ENCODE measurements at places on chromosomes 16 and 17.

DNA sequence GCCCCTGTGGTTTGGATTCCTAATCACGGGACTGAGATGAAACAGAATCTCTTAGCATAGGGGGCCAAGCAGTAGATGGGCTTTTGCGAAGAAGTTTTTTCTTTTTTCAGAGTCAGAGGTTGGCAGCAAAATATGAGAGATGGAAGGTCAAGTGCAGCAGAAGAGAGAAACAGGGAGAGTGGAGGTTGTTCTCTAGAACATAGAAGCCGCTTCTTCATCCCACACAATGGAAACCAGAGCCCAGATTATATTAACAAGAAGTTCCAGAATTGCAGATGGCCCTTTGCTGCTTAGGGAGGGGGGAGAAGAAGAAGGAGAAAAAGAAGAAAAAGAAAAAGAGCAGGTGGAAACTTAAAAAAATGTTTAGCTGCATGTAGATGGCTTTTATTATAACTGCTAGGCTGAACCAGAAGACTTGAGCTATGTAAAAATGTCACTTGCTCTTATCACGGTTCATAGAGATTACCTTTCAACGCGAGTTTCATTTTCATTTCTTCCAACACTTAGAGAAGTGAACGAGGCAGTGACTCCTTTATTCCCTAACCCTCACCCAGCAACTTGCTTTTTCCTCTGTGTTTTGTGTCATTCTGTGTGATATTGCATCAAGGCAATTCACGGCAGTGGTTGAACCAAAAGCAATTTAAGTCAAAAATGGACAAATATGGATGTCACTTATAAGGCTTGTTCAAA lies 737.5 kb downstream of the WWOX start:
- no peak for DNase-seq

- DNase-seq: no peak
Measured at GRCh38 chr17:3533752-3534151, 23.9 kb downstream of the TRPV3 start.

- DNase-seq: no peak
Measured at GRCh38 chr17:48113201-48113676, 5.7 kb downstream of the SNX11 start.

DNA sequence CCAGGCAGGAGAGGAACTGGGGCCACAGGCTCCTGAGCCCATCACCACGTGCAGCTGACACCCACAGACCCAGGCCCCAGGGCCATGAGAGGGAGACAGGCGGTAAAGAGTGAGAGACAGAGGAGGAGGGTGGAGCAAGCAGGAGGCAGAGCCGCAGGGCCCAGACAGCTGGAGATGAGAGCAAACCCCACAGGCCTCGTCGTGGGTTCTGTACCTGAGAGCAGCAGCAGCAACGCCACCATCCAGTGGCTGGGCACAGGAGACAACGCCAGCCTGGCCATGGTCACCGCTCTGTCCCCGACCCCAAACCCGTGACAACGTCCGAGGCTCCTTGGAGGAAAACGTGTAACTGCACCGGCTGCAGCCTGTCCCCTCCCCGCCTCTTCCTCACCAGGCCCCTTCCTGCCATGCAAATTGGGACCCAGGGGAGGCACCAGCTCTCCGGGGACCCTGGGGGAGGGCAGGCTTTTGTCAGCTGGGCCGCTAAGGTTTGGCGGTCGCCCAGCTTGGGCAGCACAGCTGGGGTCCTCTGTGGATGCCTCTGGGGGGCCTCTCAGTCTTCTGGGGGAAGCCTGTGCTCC lies at the start of gene CD79B:
CD79B (minus strand) TSS at position 351 of the 581 bp plus-strand sequence; CDS start at position 281, 70 bp downstream.
- DNase-seq: no peak

DNA sequence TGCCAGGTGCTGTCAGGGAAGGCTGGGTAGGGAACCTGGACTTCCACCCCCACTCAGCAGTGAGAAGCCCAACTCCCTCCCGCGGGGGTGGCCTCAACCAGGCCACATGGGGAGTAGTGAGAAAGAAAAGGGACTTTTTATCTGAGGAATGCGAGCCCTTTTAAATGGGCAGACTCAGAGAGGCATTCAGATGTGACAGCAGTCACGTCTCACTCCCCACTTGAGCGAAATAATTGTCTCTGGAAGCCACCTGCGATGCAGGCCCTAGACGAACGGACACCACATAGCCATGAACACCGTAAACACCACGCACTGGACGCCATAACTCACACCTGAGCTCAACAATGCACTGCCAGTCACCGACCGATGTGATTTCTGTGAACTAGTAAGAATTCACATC lies 11.9 kb upstream of the CD300E start:
- no peak for DNase-seq

DNA sequence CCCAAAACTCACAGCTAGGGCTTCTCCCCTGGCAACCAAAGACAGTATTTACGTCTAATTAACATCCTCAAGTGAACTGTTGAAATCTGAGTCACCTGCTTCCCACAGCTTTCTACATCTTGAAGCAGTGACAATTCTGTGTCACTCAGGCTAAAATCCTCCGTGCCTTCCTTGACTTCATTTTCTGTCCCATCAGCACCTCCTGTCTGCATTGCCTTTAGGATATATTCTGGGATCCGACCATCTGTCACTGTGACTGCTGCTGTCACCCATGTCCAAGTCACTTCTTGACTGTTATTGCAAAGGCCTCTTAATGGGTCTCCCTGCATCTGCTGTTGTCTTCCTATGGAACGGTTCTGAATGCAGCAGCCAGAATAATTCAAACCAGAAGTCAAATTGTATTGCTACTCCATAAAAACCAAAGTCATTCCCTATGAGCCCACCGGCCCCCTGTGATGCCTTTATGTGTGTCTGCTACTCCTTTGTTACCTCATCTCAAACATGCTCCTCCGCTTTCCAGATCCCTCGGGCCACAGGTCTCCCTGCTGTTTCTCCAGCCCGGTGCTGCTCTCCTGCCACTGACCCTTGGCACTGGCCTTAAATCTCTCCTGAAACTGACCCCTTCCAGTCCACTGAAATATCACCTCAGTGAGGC lies 56.9 kb downstream of the WWP2 start:
- DNase-seq: no peak

DNA sequence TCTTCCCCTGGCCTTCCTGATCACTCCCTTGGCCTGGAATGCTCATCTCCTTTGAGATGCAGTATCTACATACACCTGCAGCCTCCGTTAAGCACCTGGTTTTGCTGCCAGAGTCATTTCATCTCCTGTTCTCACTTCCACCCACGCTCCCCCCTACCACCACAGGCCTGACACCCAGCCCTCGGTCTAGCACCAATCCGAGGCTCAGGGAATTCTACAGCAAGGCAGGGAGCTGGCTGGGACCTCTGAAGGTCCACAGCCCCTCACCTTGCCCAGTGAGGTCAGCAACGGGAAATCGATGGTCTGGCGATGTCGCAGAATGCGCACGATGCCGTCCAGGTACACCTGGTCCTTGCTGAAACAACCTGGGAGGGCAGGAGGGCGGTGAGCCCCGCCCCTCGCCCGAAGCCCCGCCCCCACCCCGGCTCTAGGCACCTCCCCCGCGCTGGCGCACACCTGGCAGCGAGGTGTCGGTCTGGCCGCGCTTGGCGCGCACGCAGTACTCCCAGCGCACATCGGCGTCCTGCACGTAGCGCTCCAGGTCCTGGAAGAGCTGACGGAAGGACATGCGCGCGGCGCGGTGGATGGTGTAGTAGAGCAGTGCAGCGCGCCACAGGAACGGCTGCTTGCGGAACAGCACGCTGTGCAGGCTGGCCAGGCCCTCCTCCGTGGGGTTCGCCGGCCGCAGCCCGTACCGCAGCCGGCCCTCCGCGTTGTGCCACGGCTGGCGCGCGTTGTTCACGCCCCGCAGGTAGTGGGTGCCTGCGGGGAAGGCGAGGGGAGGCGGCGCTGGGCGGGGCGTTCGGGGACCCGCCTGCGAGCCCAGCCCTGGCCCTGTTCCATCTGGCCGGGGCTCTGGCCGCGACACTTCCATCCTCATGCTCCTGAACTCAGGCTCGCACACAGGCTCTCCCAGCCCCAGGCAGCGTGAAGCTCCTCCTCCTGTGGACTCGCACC lies 5.7 kb downstream of the MATCAP1 start:
- DNase-seq: no peak

GRCh38 chr17:74776990-74777389 lies 845 bp upstream of the NAT9 start:
- DNase-seq: no peak

- no peak for DNase-seq
Measured at GRCh38 chr17:1423456-1424135, 23.6 kb upstream of the YWHAE start.

DNA sequence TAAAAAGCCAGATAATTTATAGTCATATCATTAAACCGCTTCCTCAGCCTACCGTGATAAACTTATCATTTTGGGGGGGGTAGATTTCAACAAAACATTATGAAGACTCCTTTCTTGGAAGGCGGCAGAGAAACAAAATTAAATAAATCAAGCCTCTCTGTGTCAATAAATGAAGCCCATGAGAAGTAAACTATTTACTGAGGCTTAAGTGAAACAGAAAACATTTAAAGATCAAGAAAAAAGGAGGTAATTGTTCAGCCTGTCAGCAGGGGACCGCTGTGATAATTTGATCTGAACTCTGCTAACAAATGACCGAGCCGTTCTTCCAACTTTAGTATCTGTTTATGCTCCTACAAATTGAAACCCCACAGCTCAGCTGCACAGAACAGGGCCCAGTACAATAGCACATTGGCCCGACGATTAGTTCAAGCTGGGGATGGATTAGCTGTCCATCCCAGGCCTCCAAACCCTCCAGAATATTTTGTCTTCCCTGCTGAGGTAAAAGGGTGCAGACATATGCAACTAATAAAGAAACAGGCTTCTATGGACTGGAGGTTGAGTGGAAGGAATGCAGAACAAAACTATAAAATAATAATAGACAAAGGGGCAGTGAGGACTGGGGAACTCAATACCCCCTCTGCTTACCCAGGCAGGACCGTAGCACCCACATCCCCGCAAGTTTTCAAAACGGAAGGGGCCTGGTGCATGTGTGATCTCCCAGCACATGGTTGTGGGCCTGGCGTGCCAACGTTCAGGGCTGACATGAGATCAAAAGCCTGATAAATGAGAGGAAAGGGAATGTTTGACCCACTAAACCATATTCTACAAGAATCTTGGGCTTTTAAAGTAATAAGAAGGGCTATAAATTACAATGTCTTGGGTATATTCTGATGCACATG lies 298.1 kb upstream of the IRX5 start:
- DNase-seq: no peak

GRCh38 chr17:7097940-7098339 lies 16.7 kb downstream of the ASGR2 start:
- no peak for DNase-seq

DNA sequence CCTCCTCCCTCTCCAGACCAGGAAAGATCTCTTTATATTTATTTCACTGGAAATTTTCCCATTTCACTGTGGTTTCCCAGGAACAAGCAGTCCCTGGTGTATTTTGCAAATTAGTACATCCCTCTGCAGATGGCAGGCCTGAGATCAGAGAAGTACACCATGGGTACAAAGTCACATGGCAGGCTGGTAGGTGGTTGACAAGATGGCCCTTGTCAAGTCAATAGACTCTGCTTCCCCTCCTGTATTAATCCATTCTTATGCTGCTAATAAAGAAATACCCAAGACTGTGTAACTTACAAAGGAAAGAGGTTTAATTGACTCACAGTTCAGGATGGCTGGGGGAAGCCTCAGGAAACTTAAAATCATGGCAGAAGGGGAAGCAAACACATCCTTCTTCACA lies 51.6 kb upstream of the KSR1 start:
- DNase-seq: no peak

- DNase-seq: no peak
Measured at GRCh38 chr16:56295739-56296527, 104.6 kb downstream of the GNAO1 start.

GRCh38 chr16:76484020-76484419 lies 206.8 kb downstream of the CNTNAP4 start:
- no peak for DNase-seq

DNA sequence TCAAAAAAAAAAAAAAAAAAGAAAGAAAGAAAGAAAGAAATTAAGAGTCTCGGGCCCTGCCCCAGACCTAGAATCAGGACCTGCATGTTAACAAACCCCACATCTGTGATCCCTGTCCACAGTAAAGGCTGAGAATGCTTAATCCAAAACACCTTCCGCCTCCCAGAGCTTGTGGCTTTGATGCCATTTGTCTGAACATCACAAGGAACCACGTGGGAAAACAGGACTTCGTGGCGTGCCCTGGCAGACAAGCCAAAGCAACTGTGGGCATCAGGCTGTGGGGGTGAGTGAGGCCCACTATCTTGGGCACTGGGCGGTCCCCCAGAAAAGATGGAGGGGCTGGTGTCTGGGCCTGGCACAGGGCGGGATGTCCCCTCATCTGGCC lies 173.4 kb upstream of the CIBAR2 start:
- no peak for DNase-seq

- no peak for DNase-seq
Measured at GRCh38 chr16:65793781-65794180, 572.7 kb upstream of the CDH5 start.

- no peak for DNase-seq
Measured at GRCh38 chr17:15468126-15468525, 705 bp upstream of the CDRT4 start.

GRCh38 chr17:10069301-10069700 lies 129.1 kb downstream of the GAS7 start:
- DNase-seq: no peak

- DNase-seq: no peak
Measured at GRCh38 chr17:56690441-56691291, 97.2 kb downstream of the NOG start.

DNA sequence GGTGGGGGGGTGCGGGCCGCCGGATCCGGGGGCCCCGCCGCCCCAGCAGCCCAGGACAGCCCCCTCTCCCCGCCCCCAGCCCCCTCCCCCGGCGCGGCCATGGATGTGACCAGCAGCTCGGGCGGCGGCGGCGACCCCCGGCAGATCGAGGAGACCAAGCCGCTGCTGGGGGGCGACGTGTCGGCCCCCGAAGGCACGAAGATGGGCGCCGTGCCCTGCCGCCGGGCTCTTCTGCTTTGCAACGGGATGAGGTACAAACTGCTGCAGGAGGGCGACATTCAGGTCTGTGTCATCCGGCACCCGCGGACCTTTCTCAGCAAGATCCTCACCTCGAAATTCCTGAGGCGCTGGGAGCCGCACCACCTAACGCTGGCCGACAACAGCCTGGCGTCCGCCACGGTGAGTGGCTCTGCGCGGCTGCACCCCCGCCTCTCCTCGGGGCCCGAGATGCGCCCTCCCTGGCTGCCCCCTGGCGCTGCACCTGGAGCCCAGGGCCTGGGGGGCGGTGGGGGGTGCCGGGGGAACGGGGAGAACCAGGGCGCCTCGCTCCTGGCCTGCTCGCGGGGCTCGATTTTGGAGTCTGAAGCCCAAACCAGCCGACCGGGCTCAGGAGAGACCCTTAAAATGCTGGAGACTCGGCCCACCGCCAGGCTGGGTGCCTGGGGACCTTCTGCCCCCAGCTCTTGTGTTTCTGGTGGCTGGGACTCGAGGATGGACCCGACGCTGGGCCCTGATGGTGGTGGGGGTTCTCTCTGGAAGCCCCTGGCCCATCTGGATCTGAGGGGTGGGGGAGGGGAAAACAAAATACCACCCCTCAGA lies 744 bp downstream of the CMIP start:
- no peak for DNase-seq

- no peak for DNase-seq
Measured at GRCh38 chr17:56756536-56756935, 77.2 kb downstream of the C17orf67 start.

Data from stimulated activated CD4-positive, alpha-beta T cell treated with anti-CD3 and anti-CD28 coated beads, TNF-alpha, amount 100 ng/mL, for 24 hours (primary cell).